T-helper 1 cell (primary cell): ENCODE measurements at places on chromosomes 1 and 21.

DNA sequence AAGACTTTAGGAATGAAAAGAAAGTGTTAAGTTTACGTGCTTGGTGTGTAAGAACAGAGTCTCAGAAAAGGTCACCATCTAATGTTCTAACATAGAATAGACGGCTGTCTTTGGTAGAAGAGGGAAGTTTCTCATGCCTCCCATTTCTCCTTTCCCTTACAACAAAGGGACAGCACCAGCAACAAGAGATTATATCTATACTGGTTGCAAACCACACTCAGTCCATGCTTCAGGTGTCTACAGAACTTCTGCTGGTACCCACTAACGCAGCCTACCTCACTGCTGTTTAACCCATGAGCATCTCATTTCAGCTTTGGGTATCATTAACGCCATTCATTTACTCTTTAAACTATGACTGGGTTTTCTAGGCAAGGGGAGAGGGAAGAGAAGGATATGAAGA is 9.2 kb upstream of the ITPKB start:
- no peak for DNase-seq

- no peak for DNase-seq
Observed at GRCh38 chr1:63524201-63524600, 876 bp downstream of the EFCAB7 start.

- no peak for DNase-seq
Observed at GRCh38 chr1:33388805-33389771, 41.8 kb downstream of the PHC2 start.

DNA sequence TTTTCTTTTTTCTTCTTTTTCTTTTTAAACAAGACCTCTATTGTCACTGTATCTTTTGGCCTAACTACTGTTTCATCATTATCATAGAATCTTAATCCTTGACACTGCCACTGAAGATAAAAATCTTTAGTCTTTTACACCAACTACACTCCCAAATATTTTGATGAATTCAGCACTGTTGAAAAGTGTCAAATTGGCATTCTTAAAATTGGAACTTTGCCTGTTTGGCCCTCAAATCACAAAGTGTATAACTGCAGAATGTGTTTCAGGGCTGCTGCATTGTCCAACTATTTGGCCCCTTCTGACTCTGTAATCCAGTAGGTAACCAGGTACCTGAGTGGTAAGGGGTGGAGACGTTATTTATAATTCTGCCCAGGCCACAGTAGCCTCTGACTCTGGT is 34.3 kb downstream of the ACTN2 start:
- DNase-seq: no peak

- no peak for DNase-seq
Observed at GRCh38 chr1:201469645-201470074, 672 bp upstream of the PHLDA3 start.

DNA sequence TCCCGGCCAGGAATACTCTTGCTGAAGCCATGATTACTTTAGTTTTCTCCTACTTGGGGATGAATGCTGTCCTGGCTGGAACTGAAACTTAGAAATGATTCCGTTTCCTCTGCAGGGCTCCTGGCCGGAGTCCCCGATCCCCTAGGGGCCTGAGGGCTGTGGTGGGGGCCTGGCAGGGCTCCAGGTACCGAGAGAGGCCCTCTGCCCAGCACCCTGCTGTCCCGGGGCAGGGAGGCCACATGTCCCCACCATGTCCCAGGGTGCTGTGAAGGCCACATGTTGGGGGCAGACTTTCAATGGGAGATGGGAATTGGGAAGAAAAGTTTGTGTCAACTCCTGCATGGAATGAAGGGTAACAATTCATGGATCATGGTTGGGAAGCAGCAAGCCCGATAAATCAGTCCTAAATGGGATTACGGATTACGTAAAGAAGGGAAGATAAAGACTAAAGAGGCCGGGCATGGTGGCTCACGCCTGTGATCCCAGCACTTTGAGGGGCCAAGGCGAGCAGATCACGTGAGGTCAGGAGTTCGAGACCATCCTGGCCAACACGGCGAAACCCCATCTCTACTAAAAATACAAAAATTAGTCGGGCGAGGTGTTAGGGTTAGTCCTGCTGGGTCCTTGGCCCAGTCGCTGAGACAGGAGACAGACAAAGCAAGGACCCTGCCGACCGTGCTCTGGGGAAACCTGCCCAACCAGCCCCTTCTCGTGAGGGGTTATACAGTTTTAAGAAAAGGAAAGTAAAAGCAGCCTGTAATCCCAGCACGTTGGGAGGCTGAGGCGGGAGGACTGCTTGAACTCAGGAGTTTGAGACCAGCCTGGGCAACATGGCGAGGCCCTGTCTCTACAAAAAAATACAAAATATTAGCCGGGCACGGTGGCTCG is 37.6 kb downstream of the MORN1 start:
- DNase-seq: no peak

- DNase-seq: no peak
Observed at GRCh38 chr1:84946631-84947030, 50.3 kb downstream of the MCOLN2 start.

- DNase-seq: no peak
Observed at GRCh38 chr1:54650417-54650816, 8.8 kb downstream of the MROH7 start.

GRCh38 chr1:7609311-7609994 is 161.6 kb upstream of the VAMP3 start:
- DNase-seq: no peak

DNA sequence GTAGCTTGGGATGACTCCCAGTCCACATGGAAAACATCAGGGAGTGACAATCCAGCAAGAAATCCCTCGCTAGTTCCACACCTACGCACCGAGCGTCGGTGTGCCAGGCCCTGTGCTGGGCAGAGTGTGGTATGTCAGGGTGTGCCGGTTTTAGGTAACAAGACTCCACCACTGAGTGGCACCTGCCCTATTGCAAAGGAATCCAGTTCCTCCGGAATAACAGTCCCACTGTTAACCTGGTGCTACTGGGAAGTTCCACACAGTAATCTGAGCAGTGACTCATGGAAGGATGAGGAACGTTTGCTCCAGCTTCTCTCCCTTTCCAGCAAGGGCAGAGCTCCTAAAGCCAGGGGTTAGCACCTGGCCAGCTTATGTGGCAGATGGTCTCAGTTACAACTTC is 14.3 kb downstream of the RNF207 start:
- no peak for DNase-seq

- peak; percentile 75 for DNase-seq
Observed at GRCh38 chr1:32273391-32274208, 18.3 kb upstream of the HDAC1 start.

- no peak for DNase-seq
Observed at GRCh38 chr1:74690909-74691308, 17.3 kb upstream of the ERICH3 start.

DNA sequence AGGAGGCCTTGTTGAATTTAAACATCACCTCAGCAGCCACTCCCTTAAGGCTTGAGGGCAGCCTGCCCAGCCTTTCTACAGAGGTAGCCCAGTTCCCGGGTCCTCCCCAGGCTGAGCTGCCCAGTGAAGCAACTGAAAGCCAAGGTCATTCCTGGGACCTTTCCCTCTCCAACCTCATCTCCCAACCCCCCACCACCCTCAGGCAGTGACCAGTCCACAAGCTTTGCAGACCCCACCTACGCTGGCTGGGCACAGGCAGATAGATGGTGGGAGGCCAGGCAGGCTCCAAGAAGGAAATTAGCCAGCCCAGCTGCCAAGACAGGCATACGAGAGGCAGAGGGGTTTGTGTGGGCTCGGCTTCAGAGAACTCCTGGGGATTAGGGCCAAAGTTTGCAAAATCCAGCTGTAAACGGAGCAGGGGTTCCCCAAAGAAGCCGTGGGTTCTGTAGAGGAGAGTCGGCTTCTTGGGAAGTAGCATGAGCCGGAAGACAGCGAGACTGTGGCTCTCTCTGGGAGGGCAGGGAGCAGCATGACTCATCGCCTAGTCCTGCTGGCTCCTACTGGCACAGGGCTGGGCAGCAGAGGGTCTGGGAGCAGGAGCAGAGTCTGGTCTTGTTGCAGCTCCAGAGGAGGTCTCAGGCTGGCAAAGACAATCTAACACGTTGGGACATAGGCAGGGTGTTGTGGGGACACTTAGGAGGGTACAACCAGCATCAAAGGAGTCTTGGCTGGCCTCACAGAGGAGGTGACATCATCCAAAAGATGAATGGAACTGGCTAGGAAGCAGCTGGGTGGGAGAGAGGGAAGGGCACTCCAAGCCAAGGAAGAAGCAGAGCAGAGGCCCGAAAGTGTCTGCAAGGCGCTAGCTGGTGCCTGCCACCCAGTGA is 2.8 kb upstream of the ZC3H12A start:
- no peak for DNase-seq

DNA sequence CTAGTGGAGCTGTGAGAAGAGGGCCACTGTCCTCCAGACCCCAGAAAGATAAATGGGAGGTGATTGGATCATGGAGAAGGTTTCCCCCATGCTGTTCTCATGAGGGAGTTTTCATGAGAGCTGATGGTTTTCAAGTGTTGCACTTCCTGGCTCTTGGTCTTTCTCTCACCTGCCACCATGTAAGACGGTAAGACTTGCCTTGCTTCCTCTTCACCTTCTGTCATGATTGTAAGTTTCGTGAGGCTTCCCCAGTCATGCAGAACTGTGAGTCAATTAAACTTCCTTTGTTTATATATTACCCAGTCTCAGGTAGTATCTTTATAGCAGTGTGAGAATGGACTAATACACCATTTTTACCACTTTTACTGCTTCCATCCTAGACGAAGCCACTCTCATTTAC is 27.6 kb downstream of the GPR88 start:
- DNase-seq: no peak

DNA sequence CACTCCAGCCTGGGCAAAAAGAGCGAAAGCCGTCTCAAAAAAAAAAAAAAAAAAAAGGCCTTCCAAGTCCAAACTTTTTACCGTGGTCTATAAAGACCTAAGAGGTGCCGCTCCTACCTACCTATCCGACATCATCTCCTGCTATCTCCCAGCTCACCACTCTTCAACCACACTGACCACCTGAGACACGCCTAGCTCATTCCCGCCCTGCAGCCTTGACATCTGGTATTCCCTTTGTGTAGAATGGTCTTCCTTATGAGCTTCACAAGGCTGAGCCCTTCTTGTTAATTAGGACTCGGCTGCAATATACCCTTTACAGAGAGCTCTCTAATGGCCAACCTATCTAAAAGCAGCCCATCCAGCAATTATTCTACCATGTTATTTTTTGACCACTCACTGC is 680 bp downstream of the MAGOH start:
- no peak for DNase-seq

GRCh38 chr1:197857477-197857876 is 45.0 kb upstream of the C1orf53 start:
- DNase-seq: no peak

- no peak for DNase-seq
Observed at GRCh38 chr1:52426371-52426770, 22.0 kb downstream of the PRPF38A start.

DNA sequence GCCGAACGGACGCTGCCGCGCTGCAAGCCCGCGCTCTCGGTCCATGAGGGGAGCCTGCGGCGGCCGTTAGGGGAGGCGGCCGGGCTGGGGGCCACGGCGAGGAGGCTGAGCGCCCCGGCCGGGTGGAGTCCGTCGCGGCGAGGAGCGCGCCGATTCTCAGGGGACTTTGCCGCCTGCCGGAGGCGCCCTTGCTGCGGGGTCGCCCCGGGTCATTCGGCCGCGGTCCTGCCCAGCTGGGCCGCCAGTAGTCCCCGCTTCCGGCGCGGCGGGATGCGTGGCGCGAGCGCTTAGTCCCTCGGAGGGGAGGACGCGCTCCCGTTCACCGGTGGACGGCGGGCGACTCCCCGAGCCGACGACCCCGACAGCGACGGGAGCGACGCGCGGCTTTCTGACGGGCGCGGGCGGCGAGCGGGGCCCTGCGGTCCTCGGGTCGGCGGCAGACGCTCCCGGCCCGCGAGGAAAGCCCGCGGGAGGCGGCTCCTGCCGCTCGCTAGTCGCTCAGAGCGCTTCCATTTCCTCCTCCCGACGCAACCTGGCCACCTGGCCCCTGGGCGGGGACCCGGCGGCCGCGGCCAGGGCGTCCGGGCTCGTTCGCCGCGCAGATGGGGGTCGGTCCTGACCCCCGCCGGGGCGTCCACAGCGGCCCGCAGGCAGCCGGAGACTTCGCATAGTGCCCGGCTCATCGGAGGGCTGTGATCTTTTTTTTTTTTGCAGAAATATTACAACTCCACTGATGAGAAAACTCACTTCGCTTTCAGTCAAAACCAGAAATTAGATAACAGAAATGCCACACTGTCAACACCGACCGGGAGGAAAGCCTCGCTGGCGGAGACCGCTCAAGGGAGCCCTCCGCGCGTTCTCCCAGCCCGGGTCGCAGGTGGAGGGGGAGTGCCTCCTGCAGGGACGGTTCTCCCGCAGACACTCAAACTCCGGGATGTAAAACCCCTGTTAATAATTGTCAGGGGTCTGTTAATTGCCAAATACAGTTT is 641 bp upstream of the ZBTB21 start:
- peak; percentile 10 for DNase-seq

DNA sequence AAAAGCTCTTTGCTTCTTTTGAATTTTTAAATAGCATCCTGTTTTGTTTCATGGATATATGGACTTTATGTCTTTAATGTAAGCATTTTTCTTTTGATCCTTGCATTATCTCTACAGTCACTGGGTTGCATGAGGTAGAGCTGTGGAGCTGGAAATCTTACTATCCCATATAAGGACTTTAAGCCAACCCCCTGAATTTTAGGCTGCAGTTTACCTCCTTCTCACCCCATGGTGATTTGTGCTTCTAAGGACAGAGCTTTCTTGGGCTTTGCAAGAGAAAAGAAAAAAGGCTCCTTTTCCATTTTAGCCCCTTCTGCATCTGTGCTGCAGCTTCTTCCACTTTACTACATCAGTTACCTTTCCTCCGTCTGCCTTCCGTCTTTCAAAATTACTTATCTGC is 373.8 kb downstream of the HHAT start:
- no peak for DNase-seq

- no peak for DNase-seq
Observed at GRCh38 chr1:39063775-39064174, 37.6 kb downstream of the NDUFS5 start.

DNA sequence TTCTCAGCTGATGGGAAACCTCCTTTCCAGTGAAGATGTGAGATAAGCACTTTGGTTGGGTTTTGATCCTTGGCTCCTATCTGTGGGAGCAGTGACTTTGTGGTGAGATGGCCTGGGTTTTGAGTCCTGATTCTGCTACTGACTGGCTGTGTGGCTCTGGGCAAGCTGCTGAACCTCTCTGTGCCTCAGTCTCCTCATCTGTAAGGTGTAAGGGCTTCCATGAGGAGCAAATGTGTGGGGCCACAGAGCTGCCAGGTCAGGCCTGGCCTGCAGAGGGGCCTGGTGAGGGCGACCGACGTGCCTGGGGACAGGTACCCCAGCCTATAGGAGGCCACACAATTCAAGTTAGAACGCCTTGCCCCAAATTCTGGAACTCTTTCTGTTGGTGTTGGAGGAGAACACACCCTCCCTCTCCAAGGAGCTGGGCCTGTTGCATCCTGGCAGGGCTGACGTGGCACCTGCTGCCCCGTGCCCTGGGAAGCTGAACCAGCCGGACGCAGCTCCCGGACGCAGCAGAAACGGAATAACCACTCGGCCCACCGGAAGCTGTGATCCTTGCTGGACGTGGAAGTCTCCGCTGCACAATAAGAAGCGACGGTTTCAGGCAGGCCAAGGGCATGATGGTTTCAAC is 62.7 kb downstream of the AGPAT3 start:
- DNase-seq: no peak
